ENCODE measurements at places on chromosomes 3 and 15.

- no peak for DNase-seq
These were observed 331.2 kb upstream of the TBL1XR1 start for GRCh38 chr3:177528306-177529070.

DNA sequence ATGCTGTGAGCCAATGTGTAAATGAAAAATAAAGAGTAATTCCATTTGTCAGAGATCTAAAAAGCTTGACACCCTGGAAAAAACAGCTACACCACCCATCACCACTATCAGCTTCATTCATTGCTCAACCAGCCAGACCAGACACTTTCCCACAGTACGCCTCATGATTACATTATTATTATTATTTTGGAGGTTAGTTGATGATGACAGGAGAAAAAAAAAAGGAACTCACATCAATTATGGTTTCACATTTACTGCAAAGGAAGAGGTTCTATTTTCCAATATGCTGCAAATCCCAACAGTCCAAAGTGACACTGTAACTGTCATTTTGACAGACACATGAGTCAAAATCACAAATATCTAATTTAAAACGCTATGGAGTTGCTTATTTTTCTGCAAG is 134.7 kb upstream of the TSC22D2 start:
- DNase-seq, result no peak

DNA sequence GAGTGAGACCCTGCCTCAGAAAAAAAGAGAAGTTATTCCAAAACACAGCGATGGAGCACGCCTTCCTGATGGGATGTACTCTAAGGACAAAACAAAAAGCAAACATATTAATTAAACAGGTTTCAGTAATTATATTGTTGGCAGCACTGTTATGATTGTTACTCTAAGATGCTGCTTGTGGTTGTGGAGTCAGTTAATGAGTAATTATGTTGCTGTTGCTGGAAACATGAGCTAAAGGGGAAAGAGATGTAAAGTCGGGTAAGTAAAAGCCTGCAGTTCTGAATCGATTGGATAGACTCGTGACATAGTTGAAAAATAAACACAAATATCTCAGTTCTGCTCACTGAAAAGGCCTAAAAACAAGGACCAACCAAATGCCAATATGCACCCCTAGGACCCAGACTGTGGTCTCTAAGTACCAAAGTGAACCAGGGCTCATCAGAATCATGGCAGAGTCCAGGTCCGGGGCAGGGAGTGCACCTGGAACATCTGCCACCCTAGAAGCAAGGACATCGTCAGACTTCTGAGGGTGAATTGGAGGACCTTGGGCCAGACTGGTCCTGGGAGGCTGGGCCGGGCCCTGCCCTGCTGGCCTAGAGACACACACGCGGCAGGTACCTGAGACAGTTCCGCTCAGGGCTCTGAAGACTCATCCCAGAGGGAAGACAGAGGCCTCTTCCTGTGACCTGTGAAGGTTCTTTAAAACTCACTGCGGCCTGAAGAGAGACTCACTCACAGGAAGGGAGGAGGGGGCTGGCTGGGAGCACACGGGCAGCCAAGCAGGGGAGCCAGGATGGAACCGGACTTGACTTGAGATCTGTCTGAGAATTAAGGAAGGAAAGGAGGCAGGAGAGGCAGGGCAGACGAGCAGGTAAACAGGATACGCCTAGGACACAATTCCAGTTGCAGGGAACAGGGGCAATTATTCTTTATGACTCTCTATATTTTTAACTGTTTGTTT is 140.5 kb downstream of the LRRK1 start:
- no peak for DNase-seq

DNA sequence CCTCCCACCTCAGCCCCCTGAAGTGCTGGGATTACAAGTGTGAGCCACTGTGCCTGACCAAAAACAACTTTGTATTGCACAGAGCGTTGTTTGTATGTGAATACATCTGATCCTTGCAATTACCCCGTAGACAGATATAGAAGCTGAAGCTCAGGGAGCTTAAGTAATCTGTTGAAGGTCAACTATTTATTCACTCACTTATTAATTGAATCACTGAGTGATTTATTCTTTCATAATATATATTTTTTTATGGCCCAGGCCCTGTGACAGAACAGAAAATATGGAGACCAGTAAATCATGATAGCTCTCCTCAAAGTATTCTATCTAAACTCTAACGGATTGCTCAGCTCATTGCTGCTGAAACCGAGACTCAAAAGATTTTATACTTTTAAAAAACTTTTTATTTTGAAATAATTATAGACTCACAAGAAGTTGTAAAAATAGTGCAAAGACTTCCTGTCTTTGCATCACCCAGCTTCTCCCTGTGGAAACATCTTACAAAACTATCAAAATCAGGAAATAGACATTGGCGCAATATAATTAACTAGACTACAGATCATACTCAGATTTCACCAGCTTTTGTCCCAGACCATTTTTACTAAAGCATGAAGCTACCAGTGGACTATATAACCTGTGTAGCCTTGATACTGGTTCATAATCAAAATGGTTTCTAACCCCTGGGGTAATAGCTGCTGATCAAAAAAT is 466.1 kb downstream of the PDCD6IP start:
- DNase-seq, result no peak

- no peak for DNase-seq
These were observed 42.9 kb upstream of the ARPP21 start for GRCh38 chr3:35596335-35596995.

- no peak for DNase-seq
These were observed 51.4 kb downstream of the SLC6A11 start for GRCh38 chr3:10867384-10867783.

GRCh38 chr3:55247666-55248065 is 239.4 kb downstream of the WNT5A start:
- no peak for DNase-seq

DNA sequence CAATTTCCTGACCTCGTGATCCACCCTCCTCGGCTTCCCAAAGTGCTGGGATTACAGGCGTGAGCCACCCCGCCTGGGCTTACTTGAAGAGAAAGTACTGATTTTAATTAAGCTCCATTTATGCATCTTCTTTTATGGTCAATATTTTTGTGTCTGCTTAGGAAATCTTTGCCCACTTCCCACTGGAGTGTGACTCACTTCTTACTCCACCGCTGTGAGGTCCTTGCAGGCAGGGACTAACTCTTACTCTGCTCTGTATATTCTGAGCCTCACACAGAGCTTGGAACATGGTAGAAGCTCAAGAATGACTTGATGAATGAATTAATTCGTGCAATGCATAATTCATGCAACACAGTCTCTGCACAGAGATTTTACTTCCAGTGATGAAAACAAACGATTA is 2.9 kb upstream of the TM4SF19 start:
- DNase-seq, result no peak

- DNase-seq, result no peak
These were observed at the start of gene RAB6B for GRCh38 chr3:133895208-133896001. TSS of gene RAB6B (minus strand) at chr3:133895882. CDS start at chr3:133895466, 416 bp downstream.

DNA sequence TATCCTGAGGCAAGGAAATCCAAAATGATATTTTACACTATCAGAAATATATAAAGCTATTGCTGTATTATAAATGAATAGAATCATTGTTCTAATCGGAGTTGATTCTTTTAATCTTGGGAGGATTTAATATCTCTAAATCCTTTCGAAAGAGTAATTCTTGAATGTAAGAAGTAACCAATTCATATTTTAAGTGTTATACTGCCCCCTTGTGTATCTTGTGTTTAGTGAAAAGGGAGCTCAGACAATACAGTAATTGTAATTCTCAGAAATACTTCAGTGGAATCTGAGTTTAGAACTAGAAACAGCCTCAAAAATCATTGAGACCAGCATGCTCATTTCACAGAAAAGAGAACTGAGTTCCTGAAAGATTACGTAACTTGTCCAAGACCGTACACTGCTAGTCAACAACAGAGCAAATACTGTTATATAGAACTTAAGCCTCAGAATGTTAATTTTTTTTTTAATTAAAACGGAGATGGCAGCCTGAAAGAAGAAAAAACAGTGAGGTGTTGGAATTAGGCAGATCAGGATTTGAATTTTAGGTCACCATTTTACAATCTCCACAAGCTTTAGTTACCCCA is 42.9 kb downstream of the PLCH1 start:
- DNase-seq, result peak; percentile 18

Measured in AG09319 (cell line).